ENCODE measurements at places on chromosomes 7 and 10.

- DNase-seq, result no peak
Observed at GRCh38 chr10:101611096-101611905, 23.2 kb downstream of the DPCD start.

DNA sequence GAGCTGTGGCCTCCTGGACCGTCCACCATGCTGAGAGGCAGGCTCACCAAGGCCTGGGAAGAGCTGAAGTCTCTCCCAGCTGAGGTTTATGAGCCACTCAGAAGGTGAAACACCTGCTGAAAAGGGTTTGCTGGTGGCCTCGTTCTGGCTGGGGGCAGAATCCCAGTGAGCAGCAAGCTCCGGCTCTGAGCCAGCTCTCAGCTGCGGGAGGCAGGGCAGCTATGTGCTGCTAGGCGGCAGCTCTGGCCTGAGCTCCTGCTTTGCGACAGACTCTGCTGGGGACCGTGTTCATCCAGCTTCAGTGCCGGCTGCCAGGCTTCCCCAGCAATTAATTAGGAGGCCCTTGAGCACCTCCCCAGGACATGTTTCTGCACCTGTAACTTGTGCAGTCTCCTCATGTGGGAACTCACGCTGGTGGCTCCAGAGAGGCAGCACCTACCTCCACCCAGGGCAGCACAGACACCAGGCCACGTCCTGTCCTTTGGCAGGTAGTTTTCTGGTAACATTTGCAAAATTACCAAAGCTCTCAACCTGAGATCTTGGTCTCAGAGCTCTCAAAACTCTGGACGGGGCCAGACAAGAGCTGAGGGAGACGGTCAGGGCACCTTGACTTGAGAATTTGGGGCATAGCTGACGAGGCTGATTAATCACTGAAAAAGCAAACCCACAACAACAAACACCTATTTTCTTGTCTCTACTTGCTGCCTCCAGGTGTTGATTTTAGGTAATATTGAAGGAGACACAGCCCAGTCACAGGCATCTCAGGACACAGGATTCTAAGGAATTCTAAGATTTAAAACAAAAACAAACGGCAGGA is 185.0 kb downstream of the TCERG1L start:
- DNase-seq, result no peak

GRCh38 chr7:48660306-48660870 is 264.0 kb upstream of the CDC14C start:
- no peak for DNase-seq

- no peak for DNase-seq
Observed at GRCh38 chr7:112092306-112092705, 113.9 kb downstream of the DOCK4 start.

GRCh38 chr10:33901166-33901565 is 566.7 kb upstream of the NRP1 start:
- DNase-seq, result no peak

- DNase-seq, result no peak
Observed at GRCh38 chr7:63789378-63790176, 209.1 kb upstream of the ZNF722 start.

- no peak for DNase-seq
Observed at GRCh38 chr7:47710201-47710935, 128.5 kb upstream of the TNS3 start.

DNA sequence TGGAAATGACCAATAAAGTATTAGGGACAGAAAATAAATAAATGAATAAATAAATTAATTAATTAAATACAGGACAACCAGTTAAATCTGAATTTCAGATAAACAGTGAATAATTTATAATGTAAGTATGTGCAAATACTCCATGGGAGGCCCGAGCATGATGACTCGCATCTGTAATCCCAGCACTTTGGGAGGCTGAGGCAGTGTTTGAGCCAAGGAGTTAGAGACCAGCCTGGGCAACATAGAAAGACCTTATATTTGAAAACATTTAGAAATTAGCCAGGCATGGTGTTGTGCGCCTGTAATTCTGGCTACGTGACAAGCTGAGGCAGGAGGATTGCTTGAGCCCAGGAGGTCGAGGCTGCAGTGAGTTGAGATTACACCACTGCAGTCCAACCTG is 123.7 kb downstream of the CUL2 start:
- no peak for DNase-seq
